T47D (cell line): ENCODE measurements at places on chromosomes 5 and 9.

DNA sequence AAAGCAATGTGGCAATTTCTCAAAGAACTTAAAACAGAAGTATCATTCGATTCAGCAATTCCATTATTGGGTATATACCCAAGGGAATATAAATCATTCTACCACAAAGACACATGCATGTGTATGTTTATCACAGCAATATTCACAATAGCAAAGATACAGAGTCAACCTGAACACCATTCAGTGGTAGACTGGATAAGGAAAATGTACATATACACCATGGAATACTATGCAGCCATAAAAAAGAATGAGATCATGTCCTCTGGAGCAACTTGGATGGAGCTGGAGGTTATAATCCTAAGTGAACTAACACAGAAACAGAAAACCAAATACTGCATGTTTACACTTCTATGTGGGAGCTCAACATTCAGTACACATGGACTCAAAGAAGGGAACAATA is 21.4 kb upstream of the FYB1 start:
- DNase-seq: no peak

DNA sequence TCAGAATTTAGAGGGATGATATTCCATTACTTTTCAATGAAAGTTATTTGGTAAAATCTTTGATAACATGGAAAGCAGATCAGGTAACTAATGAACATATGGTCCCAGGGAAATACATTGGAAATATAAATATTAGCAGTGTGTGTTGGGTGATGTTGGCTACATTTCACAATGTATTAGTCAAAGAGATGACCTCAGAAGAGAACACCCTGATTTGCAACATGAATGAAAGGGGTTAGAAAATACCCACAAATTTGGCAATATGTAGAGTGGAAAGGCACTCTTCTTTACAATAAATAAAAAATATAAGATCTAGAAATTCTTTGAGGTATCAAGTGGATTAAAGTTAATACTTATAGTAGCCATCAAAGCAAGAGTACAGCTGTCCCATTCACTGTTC is 606.7 kb downstream of the PSAT1 start:
- no peak for DNase-seq

GRCh38 chr5:40273936-40274335 is 405.8 kb upstream of the PTGER4 start:
- no peak for DNase-seq

GRCh38 chr5:22908129-22908528 is 55.0 kb upstream of the CDH12 start:
- no peak for DNase-seq

- no peak for DNase-seq
Observed at GRCh38 chr5:120919017-120919416, 454.9 kb downstream of the PRR16 start.

DNA sequence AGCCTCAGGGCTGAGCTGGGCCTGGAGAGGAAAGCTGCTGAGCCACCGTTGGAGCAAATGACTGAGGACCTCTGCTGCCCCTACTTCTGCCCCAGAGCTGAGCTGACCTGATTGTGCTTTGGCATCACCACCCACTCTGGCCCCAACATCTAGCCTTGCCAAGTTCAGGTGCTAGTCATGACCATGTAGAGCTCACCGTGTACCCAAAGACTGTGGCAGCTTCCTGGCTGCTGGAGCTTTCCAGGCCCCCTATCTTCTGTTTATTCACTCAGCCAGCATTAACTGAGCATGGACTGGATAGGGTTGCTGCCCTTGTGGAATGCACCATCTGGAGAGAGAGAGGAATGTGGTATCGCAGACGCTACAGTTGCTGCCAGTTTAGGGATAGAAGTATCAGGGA is 49.1 kb downstream of the JADE2 start:
- no peak for DNase-seq

DNA sequence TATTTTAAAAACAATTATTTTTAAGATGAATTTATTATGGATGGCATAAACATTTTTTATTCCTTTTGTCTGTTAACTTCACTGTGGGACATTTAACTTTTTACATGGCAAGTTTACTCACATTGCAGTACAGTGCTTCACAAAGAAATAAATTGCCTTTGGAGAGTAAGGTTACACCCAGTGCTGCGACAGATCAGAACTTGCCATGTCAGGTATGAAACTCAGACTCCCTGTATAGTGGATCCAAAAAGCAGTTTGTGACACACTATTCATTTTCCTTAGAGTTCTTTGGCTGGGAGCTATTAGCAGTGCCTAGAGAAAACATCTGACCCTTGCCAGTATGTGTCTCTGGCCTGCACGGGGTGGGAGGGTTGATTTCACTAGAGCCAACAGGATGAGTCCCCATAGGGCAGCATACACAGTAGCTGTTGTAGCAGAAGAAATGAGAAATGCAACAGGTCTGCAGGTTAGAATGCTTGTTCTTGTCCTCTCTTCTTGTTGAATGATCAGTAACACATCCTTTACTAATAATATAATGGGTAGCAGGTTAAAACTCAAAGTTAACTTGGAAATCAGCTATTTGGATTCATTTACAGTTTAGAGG is 42.9 kb downstream of the STARD4 start:
- no peak for DNase-seq

DNA sequence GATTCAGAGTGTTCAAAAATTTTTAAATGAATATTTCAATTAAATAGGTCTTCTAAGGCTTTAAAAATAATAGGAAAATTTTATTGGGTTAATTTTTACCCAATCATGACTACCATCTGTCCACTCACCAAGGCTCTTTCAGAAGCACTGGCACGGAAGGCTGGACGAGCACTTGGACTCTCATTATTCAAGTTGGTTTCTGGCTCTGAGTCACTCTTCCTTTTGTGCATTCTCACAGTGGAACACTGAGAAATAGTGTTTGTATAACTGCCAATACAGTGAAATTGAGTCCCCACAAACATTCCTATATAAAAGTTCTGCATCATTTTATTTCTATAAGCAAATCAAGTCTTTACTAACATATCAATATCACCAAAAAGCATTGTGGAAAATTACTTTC is 1149.0 kb downstream of the EFNA5 start:
- DNase-seq: no peak

DNA sequence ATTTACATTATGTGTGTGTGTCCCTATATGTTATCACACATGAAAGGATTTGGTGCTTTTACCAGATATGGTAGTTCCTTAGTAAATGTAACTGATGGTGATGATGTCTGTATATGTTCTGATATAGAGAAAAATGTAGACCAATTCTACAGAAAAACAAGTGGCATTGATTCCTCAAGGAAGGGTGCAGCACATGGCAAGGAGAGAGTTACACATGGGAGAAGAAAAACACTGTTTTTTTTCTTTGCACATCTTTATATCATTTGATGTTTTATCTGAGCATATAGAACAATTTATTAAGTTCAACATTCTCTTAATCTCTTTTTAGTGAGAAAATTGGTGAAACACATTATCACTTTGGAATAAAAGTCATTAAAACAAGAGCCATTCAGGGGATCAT is 535.0 kb upstream of the KLF4 start:
- no peak for DNase-seq

DNA sequence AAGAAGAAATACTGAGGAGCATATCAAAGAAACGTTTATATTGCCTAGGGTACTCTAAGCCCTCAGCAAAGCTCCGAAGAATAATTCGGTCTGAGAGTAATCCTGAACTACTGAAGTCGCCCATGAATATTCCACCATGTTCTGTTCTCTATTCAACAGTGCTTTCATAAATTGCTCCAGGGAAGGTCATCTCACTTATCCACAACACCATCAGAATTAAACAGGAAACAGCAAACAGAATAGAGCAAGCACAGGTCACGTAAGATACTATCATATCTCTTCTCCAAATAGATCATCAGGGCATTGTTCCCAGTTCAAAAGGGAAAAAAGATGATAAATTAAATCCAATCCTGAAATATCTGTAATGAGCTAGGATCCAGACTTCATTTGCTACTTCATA is 325.6 kb downstream of the DEPDC1B start:
- DNase-seq: peak; percentile 26

DNA sequence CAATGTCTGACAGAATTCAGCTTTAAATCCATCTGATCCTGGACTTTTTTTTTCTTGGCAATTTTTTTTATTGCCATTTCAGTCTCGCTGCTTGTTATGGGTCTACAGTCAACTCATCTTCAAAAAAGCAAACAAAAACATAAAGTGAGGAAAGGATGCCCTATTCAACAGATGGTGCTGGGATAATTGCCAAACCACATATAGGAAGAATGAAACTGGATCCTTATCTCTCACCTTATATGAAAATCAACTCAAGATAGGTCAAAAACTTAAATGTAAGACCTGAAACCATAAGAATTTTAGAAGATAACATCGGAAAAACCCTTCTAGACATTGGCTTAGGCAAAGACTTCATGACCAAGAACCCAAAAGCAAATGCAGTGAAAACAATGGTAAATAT is 389.1 kb upstream of the ST8SIA4 start:
- no peak for DNase-seq

DNA sequence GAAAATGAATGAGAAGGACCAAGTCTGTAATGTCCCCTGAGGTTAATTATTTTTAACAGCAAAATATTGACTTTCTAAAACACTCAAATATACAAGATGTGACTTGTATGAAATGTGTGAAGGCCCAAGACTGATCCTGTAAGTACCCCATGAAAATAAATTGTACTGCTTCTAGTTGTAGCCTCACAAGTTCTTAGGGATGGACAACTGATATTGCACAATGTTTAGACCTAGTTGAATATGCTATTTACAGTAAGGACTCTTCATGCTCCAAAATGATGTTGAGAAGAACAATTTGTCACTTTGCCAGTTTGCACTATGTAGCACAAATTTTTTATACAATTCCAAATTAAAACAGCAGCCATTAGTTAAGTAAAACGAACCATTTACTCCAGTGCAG is 139.7 kb upstream of the GDNF start:
- DNase-seq: no peak

GRCh38 chr5:61416010-61416409 is 84.0 kb downstream of the ZSWIM6 start:
- no peak for DNase-seq

- DNase-seq: no peak
Observed at GRCh38 chr5:62473209-62473608, 60.6 kb downstream of the IPO11 start.

DNA sequence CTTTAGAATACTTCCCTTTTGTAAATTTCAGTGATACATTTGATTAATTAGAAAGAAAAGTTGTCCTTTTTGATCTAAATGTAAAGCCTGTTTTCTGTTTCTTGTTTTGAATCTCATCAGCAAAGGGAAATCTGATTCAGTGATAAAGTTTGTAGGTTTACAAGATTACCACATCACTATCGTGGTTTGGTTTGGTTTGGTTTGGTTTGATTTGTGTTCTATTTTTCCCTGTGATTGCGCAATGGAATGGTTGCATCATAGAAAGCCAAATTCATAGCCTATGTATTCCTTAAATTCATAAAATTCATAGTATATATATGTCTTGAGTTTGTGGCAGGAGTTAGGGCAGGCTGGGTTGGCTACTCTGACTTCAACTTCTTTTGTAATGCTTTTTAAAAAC is 15.2 kb downstream of the SRFBP1 start:
- DNase-seq: no peak

GRCh38 chr5:147432323-147432722 is 77.5 kb downstream of the DPYSL3 start:
- DNase-seq: no peak

DNA sequence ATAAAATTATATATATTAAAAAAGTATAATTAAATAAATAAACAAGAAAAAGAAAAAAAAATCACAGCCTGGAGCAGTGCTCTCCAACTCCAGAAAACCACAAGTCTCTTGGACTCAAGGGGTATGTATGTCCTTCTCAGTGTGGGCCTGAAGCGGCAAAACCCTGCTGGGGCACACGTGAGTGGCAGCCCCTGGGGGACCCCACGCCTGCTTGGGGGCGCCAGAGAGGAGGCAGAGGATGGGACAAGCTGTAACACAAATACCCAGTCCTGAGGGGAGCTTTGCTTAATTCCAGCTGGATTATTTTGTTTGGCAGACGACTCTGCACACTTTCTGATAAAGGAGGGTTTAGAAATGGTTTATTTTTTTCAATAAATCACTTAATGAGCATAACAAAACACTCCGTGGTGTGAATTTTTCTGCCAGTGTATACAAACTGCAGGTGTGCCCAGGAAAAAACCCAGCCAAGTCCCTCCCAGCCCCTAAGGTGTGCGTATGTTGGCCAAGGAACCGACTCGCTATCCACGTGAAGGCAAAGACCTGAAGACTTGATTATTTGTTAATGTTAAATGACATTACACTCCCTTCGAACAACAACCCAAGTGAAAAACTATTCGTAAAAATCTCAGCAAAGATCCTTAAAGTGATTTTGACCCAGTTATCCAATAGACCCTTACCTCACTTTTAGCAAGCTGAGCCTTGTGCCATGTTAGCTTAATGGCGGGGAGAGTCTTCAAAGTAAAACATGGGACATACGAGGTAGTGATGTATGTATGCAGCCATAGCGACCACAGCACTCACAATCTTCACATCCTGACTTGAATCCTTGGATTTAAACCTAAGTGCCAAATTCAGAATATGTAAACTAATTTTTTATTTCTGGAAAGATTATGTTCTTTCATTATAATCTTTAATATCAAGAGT is 32.9 kb downstream of the ANKH start:
- DNase-seq: no peak

- no peak for DNase-seq
Observed at GRCh38 chr5:77175231-77175630, 35.2 kb upstream of the PDE8B start.

DNA sequence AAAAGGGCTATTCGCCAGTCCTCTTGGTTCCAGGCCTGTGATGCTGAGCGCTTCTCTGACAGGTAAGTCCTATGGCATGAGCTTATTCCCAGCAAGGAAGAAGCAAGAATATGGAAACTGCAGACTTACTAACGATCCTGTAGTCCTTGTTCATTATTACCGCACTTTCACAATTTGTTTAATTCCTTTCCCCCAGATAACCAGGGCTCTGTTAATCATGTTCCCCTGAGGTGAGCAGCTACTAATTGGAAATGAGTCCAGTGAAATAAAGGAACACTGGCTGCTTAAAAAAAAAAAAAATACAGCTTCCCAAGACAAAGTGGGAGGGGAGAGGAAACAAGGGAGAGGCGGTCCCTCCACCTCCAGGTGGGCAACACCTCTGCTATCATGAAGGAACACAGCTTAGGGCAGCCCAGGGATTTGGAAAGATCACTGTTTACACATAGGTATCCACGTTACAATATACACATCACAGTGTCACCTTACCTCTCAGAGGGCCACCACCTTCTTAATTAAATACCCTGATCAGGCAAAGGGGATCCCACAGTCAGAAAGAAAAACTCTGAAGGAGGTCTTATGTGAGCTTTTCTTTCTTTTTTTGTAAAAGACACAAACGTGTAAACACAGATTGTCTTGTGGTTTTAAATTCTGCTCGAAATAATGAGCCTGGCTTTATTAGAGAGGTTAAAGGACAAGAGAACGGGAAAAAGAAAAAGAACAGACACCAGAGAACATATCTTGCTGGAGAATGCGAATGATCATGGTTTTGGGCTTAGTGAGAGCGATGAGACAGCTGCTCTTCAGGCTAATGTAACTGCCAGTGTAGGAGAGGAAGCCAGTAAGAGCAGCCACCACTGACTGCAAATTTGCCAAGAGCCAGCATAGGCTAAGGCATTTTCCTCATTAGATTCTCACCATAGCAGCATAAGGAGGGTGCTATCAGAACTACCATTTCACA is 258.6 kb downstream of the CRB2 start:
- no peak for DNase-seq
